ENCODE measurements at places on chromosomes 1 and 21. TPM values are rescaled to one million over a fixed set of nuclear protein-coding genes. Genes with fewer than 3 reads are reported as not detected.
A peak's percentile ranks its signal among the peaks of the same experiment; 100 is the strongest.

GRCh38 chr1:26537951-26538352 is 8.4 kb downstream of the RPS6KA1 start:
- no peaks in the 10 kb centered on the region for H3K36me3 ChIP-seq
- no peak overlapping the region for H3K27ac ChIP-seq
- no peak for DNase-seq
- H3K4me1 ChIP-seq, result peaks cover 78% of the 10 kb centered on the region

DNA sequence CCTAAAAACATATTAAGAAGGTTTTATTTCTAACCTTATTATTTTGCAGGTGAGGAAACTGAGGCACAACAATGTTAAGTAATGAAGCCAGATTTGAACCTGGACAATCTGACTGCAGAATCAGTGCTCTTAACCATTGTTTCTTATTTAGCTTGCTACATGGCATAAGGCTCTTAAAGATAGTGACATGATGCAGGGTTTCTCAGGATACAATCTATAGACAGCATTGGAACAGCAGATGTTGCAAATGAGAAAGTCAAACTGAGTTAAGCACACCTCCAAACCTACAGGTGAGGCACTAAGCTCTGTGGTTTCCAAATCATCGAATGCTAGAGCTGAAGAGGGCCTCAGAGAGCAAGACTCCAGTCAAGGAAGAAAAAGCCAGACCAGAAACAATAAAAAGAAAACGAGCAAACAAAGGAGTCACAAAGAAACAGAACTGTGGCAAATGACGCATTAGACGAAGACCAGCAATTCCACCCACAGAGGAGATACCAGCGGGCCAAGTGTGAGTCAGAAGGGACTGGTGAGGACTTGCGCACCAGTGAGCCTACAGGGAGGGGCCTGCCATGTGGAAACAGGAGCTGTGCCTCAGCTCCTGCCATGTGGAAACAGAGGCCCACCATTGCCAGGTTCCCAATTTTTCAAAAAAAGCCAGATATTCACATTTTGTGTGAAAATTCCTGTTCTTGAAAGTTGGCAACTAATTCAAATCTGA is 14.4 kb downstream of the CD58 start:
- no peak overlapping the region for H3K4me3 ChIP-seq
- H3K4me1 ChIP-seq, result peaks cover 37% of the 10 kb centered on the region
- peak overlapping the region; percentile 44 for H3K27ac ChIP-seq
- no peaks in the 10 kb centered on the region for H3K36me3 ChIP-seq

The OLIG2 gene
- not detected for polyA plus RNA-seq

DNA sequence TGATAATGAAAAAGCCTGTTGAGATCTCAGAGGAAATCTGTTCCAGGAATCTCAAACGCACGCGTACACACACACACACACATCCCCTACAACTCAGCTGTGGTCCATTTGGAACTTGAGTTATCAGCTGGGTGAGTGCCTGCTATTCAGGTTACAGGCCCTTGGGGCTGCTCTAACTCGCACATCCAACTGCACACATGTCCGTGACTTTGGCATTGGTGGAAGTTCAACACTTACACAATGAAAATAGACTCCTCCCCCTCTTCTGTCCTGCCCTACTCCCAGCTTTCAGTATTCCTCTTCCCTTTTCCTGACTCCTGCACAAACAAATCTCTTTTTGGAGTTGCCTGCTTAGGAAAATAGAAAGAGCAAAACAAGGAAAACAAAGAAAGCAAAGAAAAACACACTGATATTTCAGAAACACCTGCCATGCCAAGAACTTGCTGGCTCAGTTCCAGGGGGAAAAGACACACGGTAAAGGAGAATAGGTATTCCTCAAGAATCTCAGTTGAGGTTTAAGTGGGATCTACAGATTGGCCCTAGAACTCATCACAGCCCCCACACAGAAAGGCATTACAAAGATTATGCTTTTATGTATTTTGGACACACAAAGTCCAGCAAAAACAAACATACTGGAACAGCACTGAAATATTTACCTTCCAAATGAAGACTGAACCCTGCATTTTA is 140.9 kb downstream of the TGFBR3 start:
- no peaks in the 10 kb centered on the region for H3K36me3 ChIP-seq
- H3K4me3 ChIP-seq, result no peak overlapping the region
- no peak overlapping the region for H3K27ac ChIP-seq
- H3K27me3 ChIP-seq, result no peaks in the 10 kb centered on the region
- H3K4me1 ChIP-seq, result no peaks in the 10 kb centered on the region
- DNase-seq, result no peak

DNA sequence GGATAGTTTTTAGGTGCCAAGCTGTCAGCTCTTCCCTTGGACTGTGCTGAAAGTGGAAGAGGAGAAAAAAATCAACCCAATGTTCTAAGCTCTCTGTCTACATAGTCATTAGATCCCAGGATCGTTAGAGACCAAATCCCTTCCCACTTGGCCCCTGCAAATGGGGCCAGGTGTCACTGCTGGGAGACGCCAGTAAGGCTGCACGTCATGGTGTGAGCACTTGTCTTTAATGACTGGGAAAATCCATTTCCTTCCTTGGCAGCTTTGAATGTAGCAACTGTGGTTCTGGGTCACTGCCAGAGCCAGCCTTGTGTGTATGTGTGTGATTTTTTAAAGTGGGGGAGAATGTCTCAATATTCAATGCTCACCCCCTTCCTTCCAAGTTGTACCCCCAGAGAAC is 59.9 kb downstream of the MAN1C1 start:
- peaks cover 71% of the 10 kb centered on the region for H3K4me1 ChIP-seq
- H3K27me3 ChIP-seq, result no peaks in the 10 kb centered on the region
- H3K4me3 ChIP-seq, result peak overlapping the region; percentile 50
- no peaks in the 10 kb centered on the region for H3K36me3 ChIP-seq
